NCI-H69 (cell line): ENCODE measurements at places on chromosomes 6 and 20.

DNA sequence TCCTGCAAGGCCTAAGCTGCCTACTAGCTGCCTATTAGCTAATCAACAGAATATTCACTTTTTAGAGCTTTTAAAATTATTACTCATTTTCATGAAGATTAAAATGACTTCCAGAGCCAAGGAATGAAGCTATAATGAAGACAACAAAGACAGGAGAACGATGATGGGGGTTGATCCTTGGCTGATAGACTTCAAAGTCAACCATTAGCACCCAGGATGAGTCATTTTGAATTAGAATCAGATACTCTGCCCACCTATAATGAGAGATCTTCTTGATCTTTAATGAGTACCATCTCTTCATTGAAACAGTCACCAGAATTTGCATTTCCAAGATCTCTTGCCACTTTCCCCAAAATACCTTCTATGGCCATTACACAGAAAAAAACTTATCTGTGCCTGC is 56.7 kb upstream of the CDYL start:
- no peak for DNase-seq

DNA sequence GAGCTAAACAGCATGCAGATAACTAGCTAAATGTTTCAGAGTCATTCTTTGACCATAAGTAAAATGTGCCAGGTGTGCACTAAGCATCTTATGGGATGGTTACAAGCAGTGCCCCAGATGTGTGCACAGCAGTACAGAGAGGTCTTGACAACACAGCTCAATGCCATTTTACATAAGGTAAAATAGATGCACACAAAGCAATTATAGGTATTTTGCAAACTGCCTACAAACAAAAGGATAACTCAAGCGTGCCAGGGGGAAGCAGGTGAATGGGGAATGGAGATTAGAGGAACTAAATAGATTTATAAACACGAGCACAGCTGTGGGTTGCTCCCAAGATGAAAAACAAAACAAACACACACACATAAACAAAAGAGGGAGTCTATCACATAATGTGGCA is 64.8 kb downstream of the SLC2A10 start:
- DNase-seq = peak; percentile 90

GRCh38 chr6:158758941-158759479 is 60.2 kb downstream of the EZR start:
- peak; percentile 94 for DNase-seq

GRCh38 chr6:8005136-8005535 is 59.1 kb downstream of the BLOC1S5 start:
- no peak for DNase-seq

DNA sequence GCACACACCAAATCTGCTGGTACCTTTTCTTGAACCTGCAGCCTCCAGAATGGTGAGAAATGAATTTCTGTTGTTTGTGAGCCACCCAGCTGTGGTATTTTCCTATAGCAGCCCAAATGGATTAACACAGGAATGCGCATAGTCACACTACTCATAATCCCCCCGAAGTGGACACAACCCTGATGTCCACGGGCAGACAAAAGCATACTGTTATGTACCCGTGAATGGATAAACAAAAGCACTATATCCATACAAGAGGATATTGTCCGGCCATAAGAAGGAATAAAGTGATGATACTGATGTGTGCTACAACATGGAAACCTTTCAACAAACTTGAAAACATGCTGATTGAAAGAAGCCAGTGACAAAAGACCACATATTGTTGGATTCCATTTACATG is 25.1 kb upstream of the RPP40 start:
- no peak for DNase-seq

DNA sequence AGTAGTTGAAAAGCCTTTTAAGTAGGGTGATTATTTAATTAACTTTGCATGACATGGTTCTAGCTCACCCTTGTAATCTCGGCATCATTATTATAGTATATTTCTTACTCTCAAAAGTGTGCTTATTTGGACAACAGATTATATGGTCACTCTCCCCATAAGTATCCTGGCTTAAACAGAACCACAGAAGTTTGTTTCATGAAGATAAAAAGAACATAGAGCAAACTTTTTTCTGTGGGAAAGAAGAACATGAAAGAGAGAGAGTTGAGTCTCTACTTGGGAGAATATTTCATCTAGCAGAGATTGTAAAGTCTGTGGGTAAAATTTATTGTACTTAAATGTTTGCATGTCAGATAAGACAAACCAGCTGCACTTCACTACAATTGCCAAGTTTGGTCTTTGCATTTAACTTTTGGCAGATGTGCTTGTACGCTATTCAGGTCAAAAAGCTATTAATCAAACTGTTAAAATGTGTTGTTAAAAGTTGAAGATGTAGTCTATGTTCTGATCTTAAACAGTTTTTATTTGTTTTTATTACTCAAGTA is 33.4 kb upstream of the PRIM2 start:
- DNase-seq = no peak

GRCh38 chr6:144234935-144235334 is 50.2 kb upstream of the UTRN start:
- DNase-seq = no peak

DNA sequence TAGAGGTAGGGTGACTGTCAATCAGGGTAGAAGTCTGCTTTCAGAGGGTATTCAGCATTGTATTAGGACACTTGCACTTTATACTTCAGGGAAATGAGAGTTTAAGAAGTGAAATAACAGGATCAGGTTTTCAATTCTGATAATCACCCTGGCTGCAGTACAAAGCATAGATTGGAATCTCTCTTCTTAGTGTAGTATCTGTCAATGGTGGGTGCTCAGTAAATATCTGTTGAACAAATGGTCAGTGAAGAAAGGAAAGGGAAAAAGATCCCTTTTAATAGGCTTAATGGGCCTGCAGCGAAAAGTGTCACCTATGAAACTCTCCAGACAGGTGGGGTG is 18.7 kb downstream of the TUBB2B start:
- no peak for DNase-seq

- peak; percentile 8 for DNase-seq
Observed at GRCh38 chr20:3237958-3238615, 903 bp downstream of the SLC4A11 start.

GRCh38 chr6:35091346-35092083 is 49.6 kb downstream of the TCP11 start:
- DNase-seq = no peak

- DNase-seq = no peak
Observed at GRCh38 chr6:79042088-79042798, 35.8 kb downstream of the PHIP start.

- DNase-seq = no peak
Observed at GRCh38 chr6:5998711-5999687, 7.7 kb downstream of the NRN1 start.

DNA sequence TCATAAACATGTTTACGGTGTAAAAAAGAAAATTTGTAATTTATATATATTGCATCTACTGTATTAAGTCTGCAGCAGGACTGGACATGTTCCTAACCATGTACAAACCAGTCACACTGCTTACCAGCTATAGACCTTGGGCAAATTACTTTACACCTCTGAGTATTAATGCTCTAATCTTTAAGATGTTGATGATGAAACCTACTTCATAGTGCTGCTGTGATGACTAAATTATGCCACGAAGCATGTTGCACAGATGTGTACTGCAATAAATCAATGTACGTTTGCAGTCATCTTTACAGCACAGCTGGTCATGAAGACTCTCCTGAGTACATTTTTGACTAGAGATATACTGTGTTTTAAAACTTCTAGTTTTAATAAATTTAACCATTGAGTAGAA is 42.6 kb downstream of the PRKN start:
- DNase-seq = peak; percentile 50

DNA sequence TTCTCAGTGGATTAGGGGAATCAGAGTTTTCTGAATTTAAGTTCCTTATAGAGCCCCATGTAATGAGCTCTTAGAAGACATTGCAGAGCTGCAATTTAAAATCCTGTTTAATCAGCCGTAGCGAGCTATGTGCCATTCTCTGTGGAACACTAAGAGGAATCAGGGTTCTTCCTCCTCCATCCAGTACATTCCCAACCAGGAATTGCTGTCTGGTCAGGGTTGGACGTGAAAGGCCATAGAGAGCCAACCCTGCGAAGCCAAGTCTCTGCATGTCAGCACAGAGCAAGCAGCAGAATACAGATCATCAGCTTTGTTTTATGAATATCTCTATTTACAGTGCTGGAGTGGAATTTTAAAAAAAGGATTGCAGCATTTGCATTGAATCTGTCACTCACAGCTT is 366.0 kb downstream of the LAMA2 start:
- DNase-seq = no peak

DNA sequence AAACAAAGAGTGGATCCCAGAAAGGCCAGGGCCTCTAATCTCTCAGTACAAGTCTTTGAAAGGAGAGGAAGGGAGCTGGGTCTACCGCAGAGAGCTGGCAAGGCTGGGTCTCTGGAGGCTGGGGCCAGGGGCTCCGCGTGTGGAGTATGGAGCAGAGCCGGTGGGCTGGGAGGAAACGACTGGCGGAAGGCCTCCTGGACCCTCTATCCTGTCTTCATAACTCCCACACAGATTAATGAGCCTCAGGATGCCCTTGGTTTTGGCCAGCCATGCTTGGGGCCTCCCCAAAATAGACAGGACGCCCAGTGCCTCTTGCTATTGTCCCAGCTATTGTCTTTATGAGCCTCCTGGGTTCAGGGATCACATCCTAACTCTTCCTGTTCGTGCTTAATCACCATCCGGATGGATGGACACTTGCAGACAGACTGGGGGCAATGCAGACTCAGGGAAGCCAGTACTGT is 306.4 kb downstream of the DHX35 start:
- no peak for DNase-seq

DNA sequence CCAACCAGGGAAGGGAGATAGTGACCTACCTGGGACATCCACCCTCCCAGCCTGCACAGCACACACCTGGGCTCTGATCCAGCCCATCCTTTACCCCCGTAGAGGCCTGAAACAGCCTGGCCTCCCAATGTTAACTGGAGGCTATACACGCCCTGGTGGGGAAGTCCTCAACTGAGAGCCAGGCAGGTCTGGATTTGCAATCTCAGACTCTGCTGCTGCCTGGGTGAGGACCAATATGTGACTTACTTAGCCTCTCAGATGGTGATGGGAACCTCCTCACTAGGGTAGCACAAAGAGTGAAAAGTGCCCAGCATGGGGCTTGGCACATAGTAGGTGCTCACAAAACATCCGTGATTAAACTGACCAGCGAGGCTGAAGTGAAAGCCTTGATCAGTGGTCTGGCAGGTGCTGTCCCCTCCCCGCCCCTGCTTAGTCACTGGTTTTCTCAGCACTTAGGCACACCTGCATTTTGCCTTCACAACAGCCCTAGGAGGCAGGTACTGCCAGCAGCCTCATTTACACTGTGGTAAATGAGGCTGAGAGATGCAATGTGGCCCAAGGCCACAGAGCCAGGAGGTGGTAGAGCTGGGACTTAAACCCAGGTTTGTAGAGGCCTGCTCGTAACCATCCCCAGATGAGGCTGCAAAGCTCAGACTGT is 12.4 kb downstream of the PEDS1 start:
- DNase-seq = no peak

GRCh38 chr6:55833284-55833683 is 42.1 kb downstream of the BMP5 start:
- no peak for DNase-seq

DNA sequence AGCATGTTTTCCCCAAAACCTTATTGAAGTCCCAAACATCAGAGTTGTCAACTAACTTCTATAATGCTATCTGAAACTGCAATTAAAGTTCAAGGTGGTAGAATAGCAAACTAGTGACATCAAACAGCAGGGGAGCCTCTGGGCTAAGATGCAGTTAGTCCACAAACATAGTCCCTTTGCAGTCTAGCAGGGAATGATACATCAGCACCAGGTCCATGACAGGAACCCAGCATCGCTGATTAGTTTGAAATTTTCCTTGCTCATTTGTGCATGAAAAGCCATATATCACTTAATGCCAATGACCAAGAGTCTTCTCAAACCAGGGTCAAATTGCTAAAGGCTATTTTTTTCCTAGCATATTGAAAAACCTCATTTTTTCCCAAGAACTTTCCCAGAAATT is 145.3 kb downstream of the HIVEP2 start:
- DNase-seq = no peak

DNA sequence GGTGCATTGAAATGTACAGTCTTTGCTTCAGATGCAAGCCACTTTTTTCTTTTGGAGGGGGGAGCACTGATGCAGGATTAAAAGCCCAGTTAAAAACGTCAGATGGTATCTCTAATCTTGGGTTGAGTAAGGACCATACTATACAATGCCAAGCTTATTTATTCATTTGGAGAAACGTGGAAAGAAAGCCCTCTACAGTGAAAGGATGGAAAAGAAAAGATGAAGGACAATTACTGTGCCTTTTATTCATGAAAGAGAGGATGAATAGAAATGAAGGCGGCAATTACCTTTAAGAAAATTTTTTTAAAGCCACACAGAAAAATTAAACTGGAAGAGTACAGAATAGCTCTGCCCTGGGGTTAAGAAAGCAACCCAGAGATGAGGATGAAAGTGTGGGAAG is 2.7 kb downstream of the B3GAT2 start:
- DNase-seq = no peak

- no peak for DNase-seq
Observed at GRCh38 chr6:12051861-12052368, 39.8 kb downstream of the HIVEP1 start.

- DNase-seq = no peak
Observed at GRCh38 chr6:92784235-92784634, 635.1 kb downstream of the EPHA7 start.
